NCI-H2171 treated with DMSO at 0.1 percent for 48 hours (cell line): ENCODE measurements at places on chromosomes 4 and X.

GRCh38 chrX:2857566-2857965 is 28.8 kb downstream of the GYG2 start:
- no peak for DNase-seq

- no peak for DNase-seq
These were observed 6.9 kb upstream of the CXCL1 start for GRCh38 chr4:73862322-73862721.

DNA sequence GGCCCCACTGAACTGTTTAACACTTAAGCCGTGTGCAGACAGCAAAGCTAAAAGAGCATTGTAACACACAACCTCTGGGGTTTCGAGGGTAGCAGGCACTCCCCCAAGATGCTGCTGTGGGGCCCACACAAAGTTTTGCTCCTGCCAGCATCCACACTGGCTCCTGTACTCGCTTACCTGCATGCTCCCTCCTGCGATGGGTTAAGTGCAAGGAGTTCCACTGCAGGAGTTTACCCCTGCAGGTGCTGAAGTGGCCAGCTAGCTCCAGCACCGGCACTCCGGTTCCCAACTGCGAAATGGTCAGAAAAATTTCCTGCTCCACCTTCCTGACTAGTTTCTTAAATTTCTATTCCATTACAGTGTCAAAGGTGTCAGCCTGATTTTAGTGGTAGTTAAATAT is 443.5 kb downstream of the PCDH10 start:
- DNase-seq, result no peak

DNA sequence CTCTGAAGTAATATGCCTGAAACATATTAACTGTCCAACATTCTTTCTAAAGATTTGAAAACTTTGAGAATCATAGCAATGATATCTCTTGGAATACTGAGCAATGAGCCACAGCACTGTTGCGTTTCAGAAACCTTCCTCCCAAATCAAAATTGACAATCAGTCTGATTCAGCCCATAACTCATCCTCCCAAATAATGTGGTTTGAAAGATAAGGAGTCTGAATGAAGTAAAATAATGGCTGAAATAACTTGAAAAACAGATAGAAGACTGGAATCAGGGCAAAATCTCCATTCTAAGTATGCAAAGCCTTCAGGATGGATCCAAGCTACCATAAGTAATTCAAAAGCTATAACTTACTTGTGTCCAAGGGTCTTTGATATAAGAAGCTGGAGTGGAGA is 98.6 kb upstream of the PLS3 start:
- no peak for DNase-seq

DNA sequence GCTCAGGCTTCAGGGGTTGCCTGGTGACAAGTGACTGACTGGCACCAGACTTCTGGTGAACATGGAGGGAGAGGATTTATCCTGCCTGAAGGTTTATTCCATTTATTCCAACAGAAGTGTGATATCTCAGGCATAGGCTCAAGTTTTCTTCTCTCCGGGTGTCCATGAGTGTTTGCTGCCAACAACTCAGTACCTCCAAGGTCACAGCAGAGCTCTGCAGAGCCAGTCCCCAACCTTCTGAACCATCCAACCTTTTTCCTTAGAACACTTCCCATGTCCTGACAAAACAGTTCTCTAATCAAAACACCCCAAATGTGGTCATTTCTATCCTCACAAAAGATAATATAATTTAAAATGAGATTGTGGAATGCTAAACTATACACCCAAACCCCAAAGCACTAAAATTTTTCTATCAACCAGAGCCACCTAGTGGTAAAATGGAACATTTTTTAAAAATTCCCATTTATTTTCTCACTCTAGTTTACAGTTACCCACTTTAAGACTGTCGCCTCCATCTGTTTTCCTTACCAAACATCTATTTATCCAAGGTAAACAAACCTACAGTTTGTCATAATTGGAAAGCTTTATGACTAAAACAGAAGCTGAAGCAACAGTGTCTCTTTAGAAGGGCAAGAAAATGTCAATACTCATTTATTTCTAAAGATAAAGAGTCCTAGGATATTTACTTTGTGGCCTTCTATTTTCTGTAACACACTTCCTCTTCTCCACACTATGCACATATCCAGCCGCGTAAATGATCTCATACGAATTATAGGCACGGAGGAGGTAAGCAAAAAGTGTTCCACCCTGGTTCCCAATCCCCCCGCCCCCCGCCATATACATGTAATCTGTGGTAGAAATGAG is 39.5 kb downstream of the TMEM154 start:
- DNase-seq, result peak; percentile 9

DNA sequence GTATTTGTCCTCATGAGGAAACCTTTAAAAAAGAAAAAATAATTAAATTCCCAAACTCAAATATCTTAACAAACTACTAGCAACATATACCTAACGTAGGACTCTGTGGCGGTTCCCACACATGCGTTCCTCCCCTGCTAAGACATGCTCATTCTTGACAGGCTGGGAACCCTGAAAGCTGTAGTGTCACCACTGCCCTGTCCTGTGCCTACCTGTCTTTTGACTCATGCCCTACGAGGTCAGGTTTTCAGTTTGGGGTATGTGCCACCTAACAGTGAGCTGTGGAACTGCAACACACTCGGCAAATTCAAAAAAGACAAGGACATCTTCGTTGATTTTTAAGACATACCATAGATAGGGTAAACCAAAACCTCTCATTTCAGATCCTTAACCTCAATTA is 17.8 kb downstream of the IDS start:
- DNase-seq, result no peak

GRCh38 chrX:121151293-121151692 is 103.9 kb downstream of the GLUD2 start:
- DNase-seq, result no peak

DNA sequence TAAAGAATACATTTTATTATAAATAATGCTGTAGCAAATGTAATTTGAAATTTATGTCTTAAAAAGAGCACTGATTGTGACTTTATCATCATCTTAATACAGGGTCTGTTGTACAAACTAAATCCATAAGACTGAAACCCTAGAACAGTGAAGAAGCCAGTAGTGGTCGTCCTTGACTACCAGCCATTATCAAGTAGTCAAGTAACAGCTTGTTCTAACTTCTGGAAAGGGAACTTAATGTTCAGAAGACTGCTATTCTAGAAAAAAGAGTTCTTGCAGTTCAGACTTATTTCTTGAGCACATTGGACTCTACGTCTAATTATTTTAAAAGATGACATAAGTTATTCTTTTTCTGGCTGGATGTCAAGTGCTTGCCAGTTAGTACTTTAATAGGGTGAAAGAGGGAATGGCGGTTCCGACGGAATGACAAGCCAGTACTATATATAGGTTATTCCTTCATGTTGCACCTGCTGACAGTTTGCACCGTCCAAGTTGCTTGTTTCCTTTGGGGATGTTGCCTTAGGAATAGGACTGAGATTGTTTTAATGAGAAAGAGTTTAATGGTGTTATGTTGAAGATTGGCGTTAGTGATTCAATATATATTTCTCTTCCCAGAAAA is 109.9 kb downstream of the RAPGEF2 start:
- no peak for DNase-seq

GRCh38 chr4:140149846-140150635 is 3.9 kb downstream of the MAML3 start:
- DNase-seq, result peak; percentile 64

GRCh38 chr4:160370046-160370445 is 1267.2 kb downstream of the RAPGEF2 start:
- DNase-seq, result no peak

GRCh38 chrX:9233141-9233540 is 199.2 kb upstream of the FAM9B start:
- DNase-seq, result no peak

DNA sequence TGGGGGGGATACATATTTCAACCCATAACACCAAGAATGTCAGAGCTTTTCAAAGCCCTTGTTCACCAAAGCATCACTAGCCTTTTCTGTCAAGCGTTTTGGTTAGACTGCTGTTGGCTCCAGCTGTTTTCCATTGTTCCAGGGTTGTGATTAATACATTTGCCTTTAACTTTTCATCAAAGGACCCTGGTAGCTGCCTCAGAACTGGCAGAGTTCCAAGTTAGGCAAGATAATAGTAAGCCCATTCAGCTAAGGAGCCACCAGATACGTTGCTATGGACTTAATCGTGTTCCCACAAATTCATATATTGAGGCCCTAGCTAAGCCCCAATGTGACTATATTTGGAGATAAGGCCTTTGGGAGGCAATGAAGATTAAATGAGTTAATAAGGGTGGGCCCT is 37.1 kb downstream of the ENOPH1 start:
- DNase-seq, result no peak

GRCh38 chrX:149652232-149652981 is 20.8 kb upstream of the TMEM185A start:
- DNase-seq, result no peak

GRCh38 chr4:37981844-37982720 is 21.9 kb downstream of the PTTG2 start:
- DNase-seq, result no peak

GRCh38 chr4:158315706-158316105 is 105.4 kb downstream of the TMEM144 start:
- DNase-seq, result no peak

GRCh38 chr4:127775843-127776242 is 6.3 kb upstream of the HSPA4L start:
- no peak for DNase-seq

DNA sequence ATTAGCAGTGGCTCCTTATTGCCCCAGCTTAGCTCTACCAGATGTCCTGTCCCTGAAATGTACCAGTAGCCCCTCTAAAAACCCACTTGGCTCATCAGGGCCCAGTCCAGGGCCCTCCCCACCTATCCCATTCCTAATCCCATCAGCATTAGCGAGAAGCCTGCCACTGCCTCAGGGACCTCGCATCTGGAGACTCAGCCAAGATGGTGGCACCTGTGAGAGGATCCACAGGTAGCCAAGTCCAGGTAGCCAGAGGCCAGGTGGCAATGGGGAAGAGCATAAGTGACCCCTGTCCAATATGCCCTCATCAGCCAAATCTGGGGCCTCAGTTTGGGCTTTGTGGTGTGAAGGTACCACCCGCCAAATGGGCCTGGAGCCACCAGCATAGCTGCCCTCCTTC is 97.7 kb downstream of the MAMLD1 start:
- no peak for DNase-seq

GRCh38 chr4:145930592-145930991 is 8.0 kb downstream of the ZNF827 start:
- no peak for DNase-seq

DNA sequence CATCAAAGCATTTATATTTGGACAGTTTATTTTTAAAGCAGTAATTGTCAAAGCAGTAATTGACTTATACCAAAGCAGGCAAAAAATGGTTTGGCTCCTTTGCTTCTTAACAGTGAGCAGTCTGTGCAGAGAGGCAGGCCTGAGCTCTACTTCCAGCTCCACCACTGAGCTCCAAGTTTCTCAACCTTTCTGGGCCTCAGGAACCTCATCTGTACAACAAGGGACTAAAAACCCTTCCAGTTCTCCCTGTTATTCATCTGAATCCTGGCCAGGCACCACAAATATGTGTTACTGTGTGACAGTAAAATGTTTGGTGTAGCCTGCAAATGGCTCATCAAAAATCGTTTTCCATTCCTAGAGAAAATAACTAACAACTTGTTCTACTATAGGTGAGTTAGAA is 88.7 kb upstream of the TTC29 start:
- no peak for DNase-seq
